ENCODE measurements at places on chromosomes 5 and 9. TPM values are rescaled to one million over a fixed set of nuclear protein-coding genes. Genes with fewer than 3 reads are reported as not detected.

The PPP3R2 gene
- total RNA-seq, result not detected

GRCh38 chr9:15144622-15145061 is 162.4 kb downstream of the TTC39B start:
- DNase-seq, result no peak

The HAVCR1 gene
- 7.2 TPM for total RNA-seq

DNA sequence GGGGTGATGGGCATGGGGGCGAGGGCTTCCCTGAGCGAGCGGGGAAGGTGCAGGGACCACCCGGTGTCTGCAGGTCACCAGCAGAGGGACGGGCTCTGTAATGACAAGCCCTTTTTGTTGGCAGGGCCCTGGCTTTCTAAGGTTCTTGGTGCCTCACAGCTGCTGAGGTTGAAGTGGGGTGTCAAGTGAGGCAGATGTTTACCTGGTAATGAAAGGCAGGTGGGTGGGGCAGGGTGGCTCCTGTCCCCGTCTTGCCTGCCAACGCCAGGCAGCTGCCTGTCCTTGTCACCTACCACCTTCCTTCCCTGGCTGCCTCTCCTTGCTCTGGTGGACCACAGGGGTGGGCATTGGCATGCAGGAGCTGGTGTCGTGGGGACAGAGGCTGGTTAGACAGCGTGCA is 41.0 kb upstream of the SEMA4D start:
- DNase-seq, result peak; percentile 44

The CD180 gene
- 1.2 TPM for total RNA-seq

The MARCOL gene
- not detected for total RNA-seq

The CEL gene
- 0.42 TPM for total RNA-seq

DNA sequence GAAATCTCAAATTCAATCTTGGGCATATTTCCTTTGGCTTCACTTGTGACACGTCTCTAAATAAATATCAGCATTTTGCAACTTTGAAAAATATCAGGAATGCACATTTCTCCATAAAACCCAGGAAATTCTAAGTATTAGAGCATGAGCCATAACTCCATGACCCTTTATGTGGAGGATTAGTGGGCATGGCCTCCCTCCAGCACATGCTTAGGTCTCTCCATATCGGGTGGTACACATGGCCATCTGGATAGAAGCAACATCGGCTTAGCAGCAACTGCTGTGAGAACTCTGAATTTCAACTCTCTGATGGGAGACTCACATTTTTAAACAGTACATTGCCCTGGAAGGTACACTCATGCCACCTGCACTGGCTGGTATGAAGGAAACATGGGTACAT is 73.7 kb upstream of the EGFLAM start:
- no peak for DNase-seq

The WDR5 gene
- 12.9 TPM for total RNA-seq

- DNase-seq, result no peak
These were observed 62.0 kb downstream of the ANKRD33B start for GRCh38 chr5:10625700-10626472.

DNA sequence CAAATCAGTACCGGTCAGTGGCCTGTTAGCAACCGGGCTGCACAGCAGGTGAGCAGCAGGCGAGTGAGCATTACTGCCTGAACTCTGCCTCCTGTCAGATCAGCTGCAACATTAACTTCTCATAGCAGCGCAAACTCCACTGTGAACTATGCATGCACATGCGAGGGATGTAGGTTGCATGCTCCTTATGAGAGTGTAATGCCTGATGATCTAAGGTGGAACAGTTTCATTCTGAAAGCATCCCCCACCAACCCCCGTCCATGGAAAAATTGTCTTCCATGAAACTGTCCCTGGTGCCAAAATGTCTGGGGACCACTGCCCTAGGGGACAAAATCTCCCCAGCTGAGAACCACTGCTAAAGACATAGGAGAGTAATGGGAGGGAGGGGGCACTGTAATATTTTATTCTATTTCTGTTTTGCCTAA is 51.1 kb downstream of the P4HA2 start:
- no peak for DNase-seq

The PCDHGA7 gene
- not detected for total RNA-seq

The LYSMD3 gene
- total RNA-seq, result 19.5 TPM

The ETF1 gene
- total RNA-seq, result 136 TPM

The PCDHB13 gene
- total RNA-seq, result not detected

The DND1 gene
- 0.90 TPM for total RNA-seq

DNA sequence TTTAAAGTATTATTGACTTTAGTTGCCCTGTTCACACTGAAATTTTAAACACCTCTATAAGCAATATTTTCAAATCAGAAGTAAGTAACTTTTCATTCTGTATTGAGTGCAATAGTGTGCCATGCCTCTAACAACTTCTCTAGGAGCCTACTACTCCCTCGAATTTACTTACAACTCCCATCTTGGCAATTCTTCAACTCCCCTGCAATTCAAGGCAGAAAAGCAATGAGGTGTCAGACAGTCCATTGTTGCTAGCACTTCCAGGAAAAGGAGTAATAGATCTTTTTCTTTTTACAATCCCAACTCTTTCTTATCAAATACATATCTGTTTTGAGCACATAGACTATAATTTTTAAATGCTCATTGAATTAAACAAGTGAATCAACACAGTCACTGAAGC is 222.7 kb upstream of the PUM3 start:
- DNase-seq, result no peak

- DNase-seq, result no peak
These were observed 125.4 kb upstream of the ADAMTS16 start for GRCh38 chr5:5014586-5015235.

DNA sequence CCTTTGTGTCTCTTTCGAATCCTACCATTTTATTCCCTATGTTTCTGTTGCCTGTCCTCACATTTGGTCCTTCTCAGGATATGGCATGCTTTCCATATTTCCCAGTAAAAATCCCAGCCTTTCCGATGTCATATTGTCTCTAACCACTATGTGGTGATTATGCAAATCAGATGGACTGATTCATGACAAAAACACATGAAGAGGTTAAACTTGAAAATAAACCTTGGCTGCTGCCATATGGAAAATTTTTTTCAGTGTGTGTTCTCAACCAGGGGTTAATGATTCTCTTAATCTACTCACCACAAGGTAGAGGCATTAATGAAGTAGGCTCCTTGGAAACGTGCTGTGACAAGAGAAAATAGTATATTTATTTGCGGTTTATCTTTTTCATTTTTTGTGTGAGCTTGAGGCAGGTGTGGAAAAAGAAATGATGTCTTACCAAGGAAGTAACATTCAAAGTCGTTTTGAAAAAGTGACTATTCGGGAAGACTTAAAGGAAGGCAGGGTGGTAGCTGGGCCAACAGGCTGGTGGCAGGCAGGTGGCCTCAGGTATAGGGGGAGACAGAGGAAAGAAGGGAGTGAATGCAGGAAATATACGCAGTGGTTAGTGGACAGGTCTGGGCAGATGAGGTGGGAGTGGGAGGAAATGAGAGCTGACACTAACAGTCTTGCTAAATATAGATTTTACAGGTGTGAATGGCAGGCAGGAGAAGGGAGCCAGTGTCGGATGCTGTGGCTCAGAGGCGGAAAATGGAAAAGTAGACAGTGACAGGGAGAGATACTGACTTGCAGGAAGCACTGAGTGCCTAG is 46.2 kb downstream of the DMRT2 start:
- DNase-seq, result no peak

GRCh38 chr9:125172031-125172755 is 17.4 kb downstream of the PPP6C start:
- DNase-seq, result no peak

Measured in natural killer cell (primary cell).